NAMALWA (cell line): ENCODE measurements at places on chromosomes 6 and 20.

GRCh38 chr6:113930183-113930582 is 40.8 kb downstream of the HDAC2 start:
- DNase-seq = no peak

DNA sequence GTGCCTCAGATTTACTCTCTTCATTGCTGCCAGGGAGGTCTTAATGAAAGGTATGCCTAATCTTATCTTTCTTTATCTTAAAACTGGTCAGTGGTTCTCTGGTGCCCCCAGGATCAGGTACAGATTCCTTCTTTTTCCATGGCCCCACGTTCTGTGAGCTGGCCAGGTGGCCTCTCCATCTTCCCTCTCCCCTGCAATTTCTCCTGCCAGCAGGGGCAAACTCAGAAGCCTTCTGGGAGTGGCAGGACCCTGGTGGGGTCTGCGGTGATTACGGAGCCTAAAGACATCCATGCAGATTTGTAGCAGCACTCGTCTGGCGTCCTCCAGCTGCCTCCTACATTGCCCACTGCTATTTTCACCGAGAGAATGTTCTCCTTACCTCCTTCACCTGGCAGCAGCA is 95.8 kb downstream of the CCDC170 start:
- DNase-seq = no peak

DNA sequence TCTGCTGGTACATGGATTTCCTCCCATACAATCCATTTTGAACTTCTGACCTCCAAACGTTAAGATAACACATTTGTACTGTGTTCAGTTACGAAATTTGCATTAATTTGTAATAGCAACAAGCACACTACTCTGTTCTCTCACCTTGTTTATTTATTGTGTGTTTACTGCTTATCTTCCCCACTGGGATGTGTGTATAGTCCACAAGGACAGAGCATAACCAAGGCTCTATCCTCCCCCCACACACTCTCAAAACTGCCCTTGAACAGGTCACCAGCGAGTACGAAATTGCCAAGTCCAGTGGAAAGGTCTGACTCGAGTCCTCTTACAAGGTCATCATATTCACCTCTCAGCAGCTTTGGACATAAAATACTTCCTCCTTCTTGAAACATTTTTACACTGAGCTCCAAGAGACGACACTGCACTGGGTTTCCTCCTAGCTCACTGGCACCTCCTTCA is 18.6 kb downstream of the ADTRP start:
- DNase-seq = no peak

DNA sequence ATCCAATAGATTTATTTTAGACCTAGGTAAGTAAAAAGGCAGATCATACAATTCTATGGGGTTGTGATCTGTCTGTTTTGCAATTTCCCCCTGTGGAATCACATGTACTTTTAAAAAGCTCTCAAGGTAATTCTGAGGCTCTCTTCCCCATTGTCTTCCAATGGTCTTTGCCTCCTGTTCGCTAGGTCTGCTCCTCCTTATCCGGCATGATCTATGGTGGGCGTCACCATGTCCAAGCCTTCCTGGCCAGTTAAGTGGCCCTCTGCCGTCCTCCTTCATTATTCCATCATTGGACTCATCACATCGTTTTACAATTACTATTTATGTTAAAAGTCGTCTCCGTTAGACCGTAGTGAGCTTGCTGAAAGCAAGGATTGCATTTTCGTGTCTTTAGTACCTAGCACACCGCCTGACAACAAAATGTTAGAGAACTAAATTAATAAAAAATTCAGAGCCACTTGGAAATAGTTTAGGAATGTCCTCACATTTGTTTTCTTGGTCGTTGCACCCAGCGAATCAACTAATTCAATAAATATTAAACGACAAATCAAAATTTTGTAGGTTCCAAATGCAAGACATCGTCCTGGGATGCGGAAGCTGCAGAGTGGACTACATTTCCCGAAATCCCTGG is 2.2 kb upstream of the STXBP5 start:
- no peak for DNase-seq

GRCh38 chr20:50372770-50373088 is 137.5 kb upstream of the PTPN1 start:
- DNase-seq = no peak

- DNase-seq = peak; percentile 26
These were observed 25.0 kb downstream of the TAB2 start for GRCh38 chr6:149342525-149342924.

- DNase-seq = no peak
These were observed 517.5 kb downstream of the CDKAL1 start for GRCh38 chr6:21051777-21052176.

DNA sequence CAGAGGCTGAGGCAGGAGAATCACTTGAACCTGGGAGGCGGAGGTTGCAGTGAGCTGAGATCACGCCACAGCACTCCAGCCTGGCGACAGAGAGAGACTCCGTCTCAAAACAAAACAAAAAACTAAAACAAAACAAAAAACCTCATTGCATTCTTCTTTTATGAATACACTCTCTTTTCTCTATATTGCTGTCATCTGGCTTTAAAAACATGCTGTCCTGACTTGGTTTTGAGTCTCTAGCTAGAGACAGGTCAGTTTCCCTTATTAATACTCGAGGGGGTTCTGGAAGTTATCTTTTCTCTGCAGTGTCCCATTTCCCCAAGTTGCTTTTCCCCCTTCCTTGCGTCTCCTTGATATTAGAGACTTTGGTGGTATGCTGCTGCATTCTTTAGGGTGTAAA is 50.9 kb downstream of the RIOK1 start:
- DNase-seq = no peak

- DNase-seq = no peak
These were observed 3.9 kb downstream of the SLC29A1 start for GRCh38 chr6:44227148-44227793.

- DNase-seq = no peak
These were observed 232.8 kb downstream of the GRIK2 start for GRCh38 chr6:101626269-101626668.
